ENCODE measurements at places on chromosomes 6 and 20.

GRCh38 chr20:16158976-16159286, 414.3 kb downstream of the KIF16B start:
- DNase-seq: no peak

GRCh38 chr6:63634630-63635029, 972 bp upstream of the PHF3 start:
- DNase-seq: no peak

DNA sequence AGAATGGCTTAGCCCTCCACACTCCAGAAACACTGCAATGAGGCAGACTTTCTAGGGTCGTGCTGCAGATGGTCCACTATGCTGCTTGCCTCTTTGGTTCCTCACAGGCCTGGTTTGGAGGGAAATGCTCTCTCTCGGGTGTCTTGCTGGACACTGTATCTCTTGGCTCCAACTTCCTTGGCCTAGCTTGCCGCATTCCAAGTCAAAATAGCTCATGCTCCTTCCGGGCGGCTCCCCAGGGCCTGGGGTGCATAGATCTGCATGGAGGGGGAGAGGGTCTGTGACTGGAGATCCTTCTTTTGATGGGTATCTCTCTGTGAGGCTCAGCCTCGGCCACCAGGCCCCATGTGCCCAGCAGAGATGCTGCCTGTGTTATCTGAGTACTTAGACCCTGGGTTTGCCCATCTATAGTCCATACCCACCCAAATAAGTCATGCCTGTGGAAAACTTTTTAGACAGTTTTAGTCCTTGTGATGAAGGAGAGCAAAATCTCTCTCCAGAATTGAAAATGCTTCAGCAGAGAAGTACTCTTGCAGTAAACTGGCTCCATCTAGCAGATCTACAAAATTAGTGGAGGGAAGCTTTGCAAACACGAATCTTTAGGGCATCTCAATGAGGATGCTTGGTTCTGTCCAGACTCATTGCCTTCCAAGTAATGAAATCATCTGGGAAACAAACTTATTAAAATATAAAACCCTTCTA, 264.1 kb upstream of the RIN2 start:
- no peak for DNase-seq

DNA sequence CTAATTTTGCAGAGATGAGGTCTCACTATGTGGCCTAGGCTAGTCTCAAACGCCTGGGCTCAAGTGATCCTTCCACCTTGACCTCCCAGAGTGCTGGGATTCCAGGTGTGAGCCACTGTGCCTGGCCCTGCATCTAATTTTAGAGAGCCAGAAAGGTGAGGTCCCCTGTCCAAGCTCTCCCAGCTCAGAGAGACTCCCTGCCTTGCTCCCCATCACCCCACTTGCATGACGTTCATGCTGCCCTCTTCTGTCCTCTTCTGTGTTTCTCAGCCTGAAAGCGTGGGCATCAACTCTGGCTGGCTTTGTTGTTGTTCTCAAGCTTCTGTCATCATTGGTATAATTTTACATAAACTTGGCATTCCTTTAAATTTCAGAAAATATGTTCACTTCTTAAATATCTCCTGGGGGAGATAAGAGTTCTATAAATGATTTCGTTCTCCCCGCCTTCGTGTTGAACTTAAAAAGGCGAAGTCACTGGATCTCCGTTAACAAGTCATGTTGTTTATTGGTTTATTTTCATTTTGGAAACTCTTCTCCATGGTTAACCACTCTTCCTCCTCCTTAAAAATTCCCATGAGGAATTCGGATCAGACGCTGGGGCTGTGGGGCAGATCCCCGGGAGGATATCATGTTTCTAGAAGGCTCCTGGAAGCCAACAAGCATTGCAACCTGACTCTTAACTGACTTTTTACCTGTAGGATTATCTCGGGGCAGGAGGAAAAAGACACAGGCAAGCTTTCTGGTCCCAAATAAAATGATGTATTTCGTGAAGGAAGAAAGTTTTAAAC, 13.2 kb upstream of the PARD6B start:
- DNase-seq: no peak

DNA sequence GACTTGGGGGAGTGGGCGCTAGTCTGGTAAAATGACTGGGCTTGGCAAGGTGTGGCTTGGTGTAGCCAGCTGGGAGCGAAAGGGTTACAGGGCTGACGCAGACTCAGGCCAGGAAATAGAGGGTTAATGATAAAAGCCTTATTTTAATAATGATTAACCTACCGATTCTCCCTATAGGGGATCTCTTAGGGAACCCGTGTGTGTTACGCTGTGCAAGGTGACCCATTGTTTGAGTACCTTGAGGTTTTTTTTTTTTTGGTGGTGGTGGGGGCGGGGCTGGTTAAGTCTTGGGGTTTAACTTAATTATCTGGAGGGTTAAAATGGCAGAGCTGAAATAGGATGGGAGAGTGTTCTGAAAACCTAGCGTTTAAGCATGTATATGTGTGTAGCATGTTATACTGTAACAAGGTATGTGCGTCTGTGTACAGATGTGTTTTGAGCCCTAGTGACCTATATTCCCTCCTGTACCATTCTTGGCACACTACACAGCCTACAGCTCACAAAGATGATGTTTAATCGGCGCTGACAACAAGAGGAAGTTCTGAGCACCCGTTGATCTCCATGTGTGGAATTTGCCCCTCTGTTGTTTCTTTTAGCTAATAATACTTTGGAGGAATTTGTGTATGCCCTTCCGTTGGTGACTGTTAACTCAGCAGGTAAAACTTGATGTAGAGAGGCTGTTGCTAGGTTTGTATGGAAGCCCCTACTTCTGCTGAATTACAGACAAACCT, 1.3 kb downstream of the CARMIL1 start:
- DNase-seq: no peak

GRCh38 chr6:12012038-12012557, at the start of gene HIVEP1:
Gene HIVEP1 (plus strand): TSS chr6:12012312. CDS start chr6:12015629, 3,317 bp downstream.
- DNase-seq: no peak

- DNase-seq: peak; percentile 82
Measured at GRCh38 chr6:158072083-158072721, 90.5 kb downstream of the SYNJ2 start.

DNA sequence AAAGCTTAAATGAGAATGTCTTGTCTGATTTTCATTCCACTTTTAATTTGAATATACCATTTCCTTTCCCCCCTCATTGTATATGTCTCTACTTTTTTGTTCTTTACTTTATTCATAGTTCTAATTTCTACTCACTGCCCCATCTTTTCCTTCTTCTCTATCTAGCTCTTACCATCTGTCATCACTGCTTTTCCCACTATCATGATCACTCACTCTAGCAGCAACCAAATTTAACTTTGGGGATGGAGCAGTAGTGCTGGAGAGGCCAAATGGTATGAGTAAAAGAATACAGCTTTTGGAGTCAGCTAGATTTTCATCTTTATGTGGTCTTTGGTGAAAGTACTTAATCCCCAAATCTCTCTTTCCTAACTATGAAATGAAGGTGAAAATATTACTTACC, 25.5 kb downstream of the QKI start:
- no peak for DNase-seq

GRCh38 chr20:62366370-62367135, 559 bp downstream of the LAMA5 start:
- DNase-seq: no peak

GRCh38 chr20:25217161-25218108, 21.9 kb downstream of the ENTPD6 start:
- no peak for DNase-seq

GRCh38 chr6:139587469-139587868, 213.0 kb upstream of the CITED2 start:
- DNase-seq: no peak

GRCh38 chr6:39365281-39366074, 43.0 kb upstream of the KCNK16 start:
- DNase-seq: no peak

DNA sequence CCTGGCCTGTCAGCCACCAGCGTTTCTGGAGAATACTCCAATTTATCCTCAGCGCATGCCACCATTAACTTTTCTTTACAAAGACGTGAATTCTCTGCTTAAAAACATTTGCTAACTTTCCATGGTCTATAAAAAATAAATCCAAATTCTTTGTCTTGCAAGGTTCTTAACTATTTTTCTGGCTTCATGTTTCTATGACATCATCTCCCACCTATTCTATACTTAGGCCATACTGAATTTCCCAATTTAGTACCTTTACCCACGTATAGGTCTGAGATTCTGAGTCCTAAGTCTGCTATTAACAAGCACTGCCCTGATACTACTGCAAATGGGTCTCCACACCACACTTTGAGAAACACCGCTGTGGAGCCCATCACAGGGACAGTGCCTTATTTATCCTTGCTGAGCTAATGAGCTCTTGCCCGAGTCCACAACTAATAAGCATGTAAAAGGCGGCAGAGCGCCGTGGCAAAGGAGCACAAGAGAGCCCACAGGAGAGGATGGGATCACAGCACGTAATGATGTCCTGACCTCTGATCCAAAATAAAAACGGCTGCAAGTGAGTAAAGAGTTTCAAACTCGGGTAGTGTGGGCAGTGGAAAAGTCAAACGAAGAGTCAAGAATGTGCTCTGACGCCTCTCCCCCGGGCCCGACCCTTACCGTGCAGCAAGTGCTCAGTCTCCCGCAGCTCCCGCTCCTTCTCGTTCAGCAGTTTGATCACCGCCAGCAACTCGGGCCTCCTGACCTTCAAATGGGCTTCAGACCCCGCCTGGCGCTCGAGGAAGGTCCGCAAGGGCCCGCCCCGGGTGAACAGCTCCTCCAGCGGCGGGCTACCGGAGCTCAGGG, 519 bp downstream of the MTRF1L start:
- no peak for DNase-seq

DNA sequence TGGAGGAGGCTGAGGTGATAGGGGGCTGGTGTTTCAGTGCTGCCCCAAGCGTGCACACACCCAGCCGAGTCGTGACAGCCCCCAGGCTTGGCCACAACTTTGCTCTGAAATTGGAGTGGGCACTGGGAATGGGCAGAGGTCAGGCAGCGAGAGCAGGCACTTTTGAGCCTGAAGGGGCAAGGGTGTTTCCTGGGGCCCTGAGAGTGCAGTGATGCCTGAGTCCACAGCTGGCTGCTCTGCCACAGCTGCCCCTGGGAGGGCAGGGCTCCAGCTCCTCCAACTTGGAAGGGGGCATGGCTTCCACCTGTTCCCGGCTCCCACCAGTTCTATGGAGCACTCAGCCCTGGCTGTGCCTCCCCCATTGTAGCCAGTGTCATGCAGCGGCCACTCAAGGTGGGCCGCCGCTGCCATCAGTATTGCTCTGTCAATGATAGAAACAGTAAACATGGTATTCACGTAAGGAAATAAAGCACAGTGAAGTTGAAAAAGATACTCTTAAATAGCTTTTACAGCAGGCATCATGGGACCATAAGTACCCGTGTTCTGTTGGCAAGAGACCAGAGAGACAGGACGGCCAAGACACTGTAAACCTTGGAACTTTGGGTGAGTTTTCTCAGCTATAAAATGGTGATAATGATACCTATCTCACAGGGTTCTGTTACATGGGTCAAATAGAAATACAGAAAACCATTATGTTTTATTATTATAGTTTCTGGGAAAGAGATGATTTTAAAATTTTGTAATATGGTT, 108.9 kb downstream of the THEMIS start:
- DNase-seq: no peak

GRCh38 chr6:7974938-7975763, 64.6 kb upstream of the TXNDC5 start:
- no peak for DNase-seq
